ENCODE measurements at places on chromosomes 12 and 14.

DNA sequence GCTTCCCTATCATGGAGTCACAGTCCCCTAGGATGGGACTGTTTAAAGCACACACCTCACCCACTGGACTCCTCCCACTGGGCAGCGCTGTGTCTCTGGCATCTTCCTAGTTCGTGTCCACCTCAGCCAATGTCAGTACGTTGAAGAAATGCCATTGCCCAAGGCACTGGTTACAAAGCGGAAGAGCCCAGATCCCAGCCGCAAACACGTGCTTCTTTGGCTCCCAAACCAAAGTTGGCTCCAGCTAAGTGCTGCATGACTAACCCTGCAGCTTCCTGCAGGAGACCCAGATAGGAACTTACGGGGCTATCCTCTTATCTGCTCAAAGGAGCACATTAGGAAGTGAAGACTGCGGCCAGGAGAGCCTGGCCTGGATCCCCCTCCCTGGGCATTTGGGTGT, 9.3 kb downstream of the SYNE3 start:
- no peak for DNase-seq

GRCh38 chr12:97805146-97805545, 342.5 kb downstream of the RMST start:
- DNase-seq: no peak

DNA sequence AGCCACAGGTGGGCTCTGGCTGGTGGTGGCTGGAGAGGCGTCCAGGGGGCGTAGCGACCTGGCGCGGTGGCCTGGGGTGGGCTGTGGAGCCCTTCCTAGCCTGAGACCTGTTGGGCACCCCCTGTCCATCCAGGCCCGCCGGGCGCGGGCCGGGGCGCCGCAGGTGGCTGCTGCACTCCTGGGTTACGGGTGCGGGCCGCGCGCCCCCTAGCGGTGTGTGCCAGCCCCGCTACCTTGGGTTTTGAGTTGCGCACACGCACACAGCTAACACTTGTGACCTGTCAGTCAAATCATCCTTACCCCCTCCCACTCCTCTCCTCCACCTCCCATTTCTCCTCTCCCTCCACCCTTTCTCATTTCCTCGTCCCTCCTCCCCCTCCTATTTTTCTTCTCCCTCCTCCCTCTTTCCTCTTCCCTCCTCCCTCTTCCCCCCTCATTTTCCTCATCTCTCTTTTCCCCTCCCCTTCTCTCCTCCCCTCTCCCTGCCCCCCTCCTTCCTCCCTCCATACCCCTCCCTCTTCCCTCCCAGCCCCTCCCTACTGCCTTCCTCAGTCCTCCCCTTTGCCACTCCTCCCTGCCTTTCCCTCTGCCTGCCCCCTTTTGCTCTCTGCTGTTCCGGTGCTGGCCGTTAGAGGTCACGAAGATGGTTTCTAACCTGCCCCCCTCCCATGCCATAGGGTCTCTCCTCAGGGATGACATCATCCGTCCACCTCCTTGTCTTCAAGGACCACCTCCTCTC, 2.3 kb downstream of the MEG3 start:
- no peak for DNase-seq

GRCh38 chr12:5348491-5348890, 83.4 kb upstream of the NTF3 start:
- no peak for DNase-seq

DNA sequence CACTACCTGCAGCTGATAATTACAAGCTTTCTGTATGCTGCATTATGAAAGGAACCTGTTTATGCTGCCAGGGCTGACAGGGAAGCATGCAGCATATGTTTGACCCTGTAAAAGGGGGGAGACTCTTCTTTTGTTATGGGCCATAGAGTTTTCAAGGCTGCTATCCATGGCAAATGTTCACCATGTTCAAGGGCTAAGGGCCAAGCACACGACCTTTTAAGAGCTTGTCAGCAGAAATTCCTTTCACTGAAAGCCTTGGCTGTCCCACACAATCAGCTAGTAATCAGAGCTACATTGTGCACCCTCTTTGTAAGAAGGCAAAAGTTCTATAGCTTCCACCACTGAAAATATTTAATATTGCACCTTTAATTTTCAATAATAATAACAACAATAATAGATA, 74.2 kb upstream of the MBIP start:
- DNase-seq: no peak

GRCh38 chr14:94659901-94660300, 47.7 kb downstream of the SERPINA3 start:
- no peak for DNase-seq

DNA sequence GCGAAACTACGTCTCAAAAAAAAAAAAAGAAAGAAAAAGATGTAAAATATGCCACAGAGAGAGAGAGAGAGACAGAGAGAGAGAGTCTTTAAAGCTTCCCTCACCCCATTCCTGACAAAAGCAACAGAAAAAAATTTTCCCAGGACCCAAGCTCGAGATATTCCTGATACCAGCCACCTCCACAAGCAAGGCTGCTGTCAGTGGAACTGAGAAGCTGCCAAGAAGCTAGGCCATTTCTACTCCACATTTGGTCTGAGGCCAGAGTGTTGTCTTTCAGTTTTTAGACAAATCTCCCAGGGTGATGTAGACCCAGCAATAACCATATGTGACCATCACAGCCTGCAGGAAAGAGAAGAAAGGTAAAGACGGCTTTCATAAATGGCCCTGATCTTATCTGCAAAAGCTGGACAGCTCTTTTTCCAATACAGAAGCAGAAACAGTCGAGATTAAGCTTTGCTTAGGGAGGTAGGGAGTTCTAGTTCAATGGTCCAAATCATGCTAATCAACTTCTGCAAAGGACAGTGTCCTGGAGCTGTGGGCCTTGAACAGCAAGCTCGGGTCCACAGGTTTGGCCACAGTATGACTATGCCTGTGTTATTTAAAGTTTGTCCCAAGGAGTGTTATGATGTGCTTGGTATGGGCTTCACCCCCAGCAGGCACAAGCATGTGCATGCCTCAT, 130.3 kb upstream of the NUDT4 start:
- DNase-seq: no peak

- DNase-seq: no peak
Observed at GRCh38 chr14:76904100-76904739, 78.0 kb downstream of the LRRC74A start.

DNA sequence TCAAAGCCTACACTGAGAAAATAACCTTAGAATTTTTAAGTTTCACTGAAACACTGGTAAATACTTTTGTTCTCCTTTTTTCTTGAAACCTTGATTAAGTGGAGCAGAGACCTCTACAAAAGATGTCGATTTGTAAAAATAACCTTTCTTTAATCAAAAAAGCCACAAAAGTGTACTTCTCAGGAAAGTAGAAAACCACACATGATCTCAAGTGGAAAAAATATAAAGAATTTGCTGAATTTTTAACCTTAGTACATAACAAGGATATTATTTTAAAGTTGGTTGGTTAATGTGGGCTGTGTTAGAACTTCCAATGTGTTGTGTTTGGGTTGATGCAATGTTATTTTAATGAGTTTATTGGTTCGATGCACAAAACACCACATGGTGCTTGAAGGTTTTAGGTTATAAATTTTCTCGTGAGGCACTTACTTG, 8.6 kb downstream of the LGR5 start:
- DNase-seq: no peak

DNA sequence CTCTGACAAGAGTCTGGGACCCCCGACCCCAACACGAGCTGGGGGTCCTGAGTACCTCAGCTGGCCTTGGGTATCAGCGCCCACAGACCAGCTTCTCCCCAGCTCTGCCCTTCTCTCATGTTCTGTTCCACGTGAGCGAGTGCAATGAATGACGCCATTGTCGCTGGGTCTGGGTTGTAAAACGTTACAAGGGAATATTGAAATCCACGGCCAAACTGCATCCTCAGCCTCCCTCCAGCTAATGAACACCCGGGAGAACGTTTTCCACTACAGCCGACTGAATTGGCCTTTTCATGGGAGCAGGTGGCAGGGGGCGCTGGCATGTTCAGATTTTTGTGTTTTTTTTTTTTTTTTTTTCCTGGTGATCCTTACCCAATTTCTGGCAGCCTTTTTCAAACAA, 34.7 kb downstream of the TBX5 start:
- no peak for DNase-seq

- no peak for DNase-seq
Observed at GRCh38 chr14:92480856-92481255, 32.7 kb upstream of the RIN3 start.

DNA sequence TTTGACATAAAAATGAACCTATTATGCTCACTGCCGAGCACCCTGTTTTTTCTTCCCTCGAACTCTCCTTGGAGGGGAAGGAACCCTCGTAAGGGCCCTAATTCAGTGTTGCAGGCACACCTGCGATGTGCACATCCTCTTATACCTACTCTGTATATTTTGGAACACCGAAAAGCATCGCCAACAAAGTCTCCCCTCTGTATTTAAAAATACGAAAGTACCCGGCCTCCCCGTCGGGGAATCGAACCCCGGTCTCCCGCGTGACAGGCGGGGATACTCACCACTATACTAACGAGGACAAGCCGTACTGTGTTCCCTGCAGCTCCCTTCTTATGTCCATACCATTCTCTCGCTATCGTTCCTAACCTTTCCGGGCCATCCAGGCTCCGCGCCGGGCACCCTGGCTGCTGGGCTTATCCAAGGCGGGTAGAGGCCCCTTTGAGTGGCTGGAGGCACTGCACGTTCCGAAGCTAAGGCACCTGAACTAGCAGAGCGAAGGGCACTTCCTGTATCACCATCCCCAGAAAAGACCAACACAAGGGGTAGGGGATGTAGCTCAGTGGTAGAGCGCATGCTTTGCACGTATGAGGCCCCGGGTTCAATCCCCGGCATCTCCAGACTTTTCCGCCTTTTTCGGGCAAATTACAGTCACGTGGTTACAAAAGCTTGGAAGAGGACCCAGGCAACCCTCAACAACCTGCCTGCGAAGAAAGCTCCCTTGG, 25.1 kb upstream of the UBC start:
- peak; percentile 90 for DNase-seq

DNA sequence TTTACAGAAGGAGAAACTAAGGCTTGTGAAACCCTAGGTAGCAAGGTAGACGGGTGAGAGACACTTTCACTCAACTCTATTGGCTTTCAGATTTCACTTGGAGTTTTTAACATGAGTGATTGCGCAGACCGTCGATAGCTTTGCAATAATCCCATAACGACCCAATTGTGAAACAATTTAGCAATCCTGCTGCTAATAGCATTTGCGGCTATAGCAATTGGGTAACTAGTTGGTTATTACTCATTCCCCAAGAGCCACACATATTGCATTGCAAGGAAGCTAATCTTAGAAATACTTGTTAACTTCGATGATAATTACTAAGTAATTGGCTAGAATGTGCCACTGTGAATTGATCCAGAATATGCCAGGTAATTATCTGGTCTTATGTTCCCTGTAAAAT, 159.9 kb upstream of the NOS1 start:
- no peak for DNase-seq

- no peak for DNase-seq
Observed at GRCh38 chr12:70194076-70194475, 49.2 kb upstream of the CNOT2 start.

- DNase-seq: no peak
Observed at GRCh38 chr12:58719161-58719560, 201.1 kb downstream of the LRIG3 start.

DNA sequence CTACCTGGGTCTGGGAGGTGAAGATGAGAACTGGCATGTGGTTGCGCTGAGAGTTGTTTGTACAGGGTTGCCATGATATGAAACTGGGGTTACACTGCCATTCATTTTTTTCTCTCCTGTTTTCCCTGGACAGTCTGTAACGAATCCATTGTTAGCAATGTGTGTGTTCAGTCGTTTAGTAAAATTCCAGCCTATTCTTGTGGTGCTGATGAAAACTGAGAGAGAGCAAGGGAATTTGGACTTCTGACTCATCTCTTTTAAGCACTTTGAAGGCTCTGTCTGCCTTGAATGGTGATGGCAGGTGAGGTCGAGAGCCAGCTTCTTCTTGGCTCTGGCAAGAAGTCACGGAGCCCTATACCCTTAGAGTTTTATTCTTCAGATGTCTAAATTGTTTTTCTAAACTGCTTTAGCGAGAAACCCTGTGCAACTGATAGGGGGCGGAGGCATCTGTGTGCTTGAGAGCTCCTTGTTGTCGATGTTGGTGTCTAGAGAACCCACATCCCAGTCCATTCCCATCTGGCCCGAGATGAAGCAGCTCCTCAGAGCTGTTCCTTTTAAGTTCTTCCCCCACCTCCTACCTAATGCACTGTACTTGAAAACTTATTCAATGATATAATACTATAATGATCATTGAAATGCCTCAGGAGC, 204.4 kb downstream of the TMX1 start:
- DNase-seq: no peak

GRCh38 chr14:50350975-50351374, 38.9 kb downstream of the DMAC2L start:
- no peak for DNase-seq

DNA sequence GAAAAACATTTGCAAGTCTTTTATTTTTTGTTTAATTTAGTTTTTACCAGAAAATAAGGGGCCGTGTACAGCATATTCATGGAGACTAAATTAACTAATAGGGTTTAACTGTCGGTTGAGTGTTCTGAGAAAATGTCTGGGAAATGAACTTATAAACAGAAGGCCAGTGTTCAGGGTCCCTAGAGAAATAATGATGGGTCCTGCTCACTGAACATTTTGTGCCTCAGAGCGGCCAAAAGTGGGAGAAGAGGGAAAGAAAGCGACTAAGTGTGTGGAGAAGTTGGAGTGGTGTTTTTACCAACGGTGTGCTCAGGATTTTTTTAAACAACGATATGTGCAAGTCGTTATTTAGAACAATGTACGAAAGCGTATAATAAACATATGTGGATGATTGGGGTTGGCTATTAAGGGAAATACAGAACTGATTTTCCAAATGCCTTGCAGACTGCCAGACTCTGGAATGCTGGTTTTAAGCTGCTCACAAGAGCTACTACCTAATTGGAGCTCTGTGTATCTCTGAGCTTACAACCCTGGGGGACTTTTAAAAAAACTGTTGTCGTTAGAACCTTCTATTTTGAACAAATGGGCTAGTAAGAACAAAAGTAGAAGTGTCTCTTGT, 166.7 kb downstream of the SLC38A4 start:
- DNase-seq: no peak

Measured in CD4-positive, alpha-beta T cell (primary cell).